ENCODE measurements at places on chromosomes 16 and 17.
A peak's percentile ranks its signal among the peaks of the same experiment; 100 is the strongest.

GRCh38 chr17:37570527-37571093 lies 38.6 kb downstream of the SYNRG start:
- peak; percentile 45 for DNase-seq

DNA sequence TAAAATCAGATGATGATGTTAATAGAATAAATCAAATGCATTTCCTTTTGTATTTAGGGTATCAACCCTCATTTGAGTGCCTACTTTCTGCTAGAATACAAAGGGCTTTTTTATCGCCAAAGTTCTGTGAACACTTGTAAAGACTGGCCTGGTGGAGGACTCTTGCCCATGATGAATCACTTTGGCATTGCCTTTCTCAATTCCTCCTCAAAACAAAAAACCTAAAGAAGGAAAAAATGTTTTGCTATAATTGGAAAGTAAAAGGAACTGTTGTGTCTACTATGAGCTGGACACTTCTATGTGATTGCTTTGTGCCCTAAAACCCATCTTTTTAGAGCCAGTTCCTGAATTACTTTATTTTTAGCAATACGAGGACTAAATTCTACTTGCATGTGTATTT lies 13.0 kb upstream of the DHRS11 start:
- no peak for DNase-seq

DNA sequence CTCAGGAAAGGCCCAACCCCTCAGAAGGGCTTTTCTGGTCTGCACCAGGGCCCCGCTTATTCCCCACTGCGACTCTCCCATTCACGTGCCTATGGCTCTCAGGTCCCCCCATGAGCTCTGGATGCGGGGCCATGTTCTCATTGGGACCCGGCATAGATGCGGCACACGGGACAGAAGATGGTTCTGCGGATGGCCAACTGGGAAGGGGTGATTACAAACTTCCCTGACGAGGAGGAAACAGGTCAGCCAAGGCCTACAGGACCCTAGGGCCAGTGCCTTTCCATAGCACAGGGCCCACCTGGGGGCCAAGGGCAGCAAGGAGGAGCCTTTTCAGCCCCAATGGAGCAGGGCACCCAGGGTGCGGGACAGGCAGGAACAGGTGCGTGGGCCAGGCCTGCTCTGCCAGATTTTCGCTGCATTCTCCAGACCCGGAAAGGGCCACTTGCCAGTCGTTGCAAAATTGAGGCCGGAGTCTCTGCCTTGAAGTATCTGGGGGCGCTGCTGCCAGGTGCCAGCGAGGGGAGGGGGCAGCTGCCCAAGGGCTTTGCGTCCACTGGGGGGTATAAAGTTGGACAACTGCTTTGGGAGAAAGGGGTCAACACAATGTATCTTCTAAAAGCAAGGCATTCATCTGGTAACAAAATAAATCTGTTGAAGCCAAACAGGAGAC lies 20.5 kb downstream of the SLC7A5 start:
- DNase-seq = no peak

GRCh38 chr16:77208382-77208781 lies 9.2 kb downstream of the SYCE1L start:
- DNase-seq = no peak

DNA sequence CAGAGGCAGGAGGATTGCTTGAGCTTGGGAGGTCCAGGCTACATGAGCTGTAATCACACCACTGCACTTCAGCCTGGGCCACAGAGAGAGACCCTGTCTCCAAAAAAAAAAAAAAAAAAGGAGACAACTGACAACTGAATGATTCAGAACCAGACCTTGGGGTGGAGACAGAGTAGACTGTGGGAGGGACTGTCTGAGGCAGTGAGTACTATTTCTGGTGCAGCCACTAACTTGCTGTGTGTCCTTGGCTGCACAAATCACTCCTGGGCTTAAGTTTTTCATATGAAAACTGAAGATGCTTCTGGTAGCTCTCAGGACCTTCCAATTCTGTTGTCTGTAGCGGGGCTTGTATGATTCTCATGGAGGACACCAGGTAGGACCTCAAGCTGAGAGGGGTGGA lies 5.8 kb downstream of the ASB16 start:
- no peak for DNase-seq

DNA sequence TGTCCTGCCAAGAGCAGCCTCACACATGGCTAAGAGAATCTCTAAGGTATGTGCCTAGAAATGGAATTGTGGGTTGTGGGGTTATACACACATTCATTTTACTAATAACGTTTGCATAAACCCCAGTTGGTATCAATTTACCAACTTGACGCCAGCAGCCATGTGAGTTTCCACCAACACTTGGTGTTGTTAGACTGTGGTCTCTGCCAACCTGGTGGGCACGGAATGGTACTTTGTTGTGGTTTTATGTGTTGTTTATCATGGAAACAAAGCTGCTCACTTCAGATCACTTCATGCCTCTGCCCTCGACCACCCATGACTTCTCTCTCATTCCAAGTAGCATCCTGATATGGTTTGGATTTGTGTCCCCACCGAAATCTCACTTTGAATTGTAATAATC lies 152.0 kb upstream of the CDC42EP4 start:
- no peak for DNase-seq

- no peak for DNase-seq
These were observed 1.4 kb downstream of the PYDC1 start for GRCh38 chr16:31215287-31216162.

DNA sequence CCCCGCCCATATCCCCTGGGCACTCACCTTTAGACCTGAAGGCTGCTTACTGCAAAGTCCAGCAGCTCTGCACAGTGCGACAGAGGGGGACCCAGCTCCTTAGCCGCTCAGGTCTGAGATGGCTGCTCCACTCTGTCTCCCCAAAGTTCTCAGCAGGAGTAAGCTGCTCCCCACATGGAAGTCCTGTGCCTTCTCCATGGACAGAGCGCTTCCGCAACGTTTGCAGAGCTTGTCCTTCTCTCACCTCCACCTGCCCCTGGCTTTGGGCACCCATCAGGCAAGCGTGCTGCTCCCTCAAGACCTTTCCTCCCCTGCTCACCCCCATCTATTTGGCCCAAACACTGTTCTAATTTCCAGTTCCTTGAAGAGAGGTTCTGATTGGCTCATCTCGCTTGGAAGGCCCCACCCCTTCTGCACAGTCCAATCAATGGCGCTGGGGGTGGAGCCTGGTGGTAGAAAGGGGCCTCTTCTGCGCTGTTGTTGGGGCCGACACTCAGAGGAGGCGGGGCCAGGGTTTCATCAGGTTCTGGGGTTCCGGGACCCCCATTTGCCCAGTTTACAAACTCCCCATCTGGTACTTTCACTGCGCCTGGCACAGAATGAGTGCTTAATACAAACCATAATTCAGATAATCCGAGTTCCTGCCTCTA lies 137.2 kb downstream of the CYLD start:
- DNase-seq = no peak

GRCh38 chr17:81494626-81495377 lies 17.8 kb downstream of the ACTG1 start:
- DNase-seq = no peak

DNA sequence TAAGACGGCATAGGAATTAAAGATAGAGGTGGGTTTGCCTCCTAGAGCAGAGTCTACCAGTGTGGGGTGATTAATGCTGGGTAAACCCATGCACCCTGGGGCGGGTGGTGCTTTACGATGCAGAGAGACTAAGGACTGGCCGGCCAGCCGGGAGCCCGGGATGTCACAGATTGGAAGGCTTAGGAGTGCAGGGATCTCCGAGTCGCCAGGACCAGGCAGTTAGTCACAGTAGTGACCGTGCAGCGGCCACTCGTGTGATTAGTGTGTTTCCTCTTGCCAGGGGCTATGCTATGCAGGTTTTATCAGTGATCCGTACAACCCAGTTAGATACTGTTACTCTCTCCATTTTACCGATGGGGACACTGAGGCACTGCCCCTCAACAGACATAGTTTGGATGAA lies 10.4 kb downstream of the CMIP start:
- DNase-seq = no peak

DNA sequence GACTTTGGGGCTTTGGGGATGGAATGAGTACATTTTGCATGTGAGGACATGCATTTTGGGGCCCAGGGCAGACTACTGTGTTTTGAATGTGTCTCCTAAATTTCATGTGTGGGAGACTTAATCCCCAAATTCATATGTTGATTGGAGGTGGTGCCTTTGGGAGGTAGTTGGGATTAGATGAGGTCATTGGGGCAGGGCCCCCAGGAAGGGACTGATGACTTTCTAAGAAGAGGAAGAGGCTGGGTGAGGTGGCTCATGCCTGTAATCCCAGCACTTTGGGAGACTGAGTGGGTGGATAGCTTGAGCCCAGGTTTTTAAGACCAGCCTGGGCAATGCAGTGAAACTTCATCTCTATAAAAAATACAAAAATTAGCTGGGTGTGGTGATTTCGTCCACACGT lies 42.8 kb upstream of the RAI1 start:
- DNase-seq = no peak

GRCh38 chr16:10972819-10973464 lies 28.6 kb downstream of the CLEC16A start:
- DNase-seq = no peak

GRCh38 chr16:9094011-9094846 lies 2.8 kb downstream of the HAPSTR1 start:
- no peak for DNase-seq

GRCh38 chr17:61475726-61476125 lies 23.5 kb downstream of the TBX4 start:
- DNase-seq = peak; percentile 46

DNA sequence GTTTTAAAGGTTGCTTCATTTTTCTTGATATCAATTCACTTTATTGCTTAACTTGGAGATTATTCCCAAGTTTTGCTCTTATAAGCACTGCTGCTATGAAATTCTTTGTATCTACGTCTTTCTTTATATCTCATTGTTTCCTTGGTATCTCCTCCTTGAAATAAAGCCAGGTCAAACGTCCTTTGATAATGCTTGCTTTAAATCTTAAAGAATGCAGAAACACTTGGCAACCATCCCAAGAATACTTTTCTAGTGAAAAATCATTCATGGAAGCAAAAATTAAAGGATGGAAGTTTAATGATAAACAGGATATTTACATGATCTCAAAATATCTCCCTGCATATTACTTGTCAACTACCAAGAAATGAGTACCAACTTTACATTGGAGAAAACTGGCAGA lies 175.2 kb downstream of the CPPED1 start:
- no peak for DNase-seq
